ENCODE measurements at places on chromosomes 2 and 18. TPM values are rescaled to one million over a fixed set of nuclear protein-coding genes. Genes with fewer than 3 reads are reported as not detected.

GRCh38 chr2:36675579-36676282, 20.8 kb upstream of the VIT start:
- no peak for DNase-seq

DNA sequence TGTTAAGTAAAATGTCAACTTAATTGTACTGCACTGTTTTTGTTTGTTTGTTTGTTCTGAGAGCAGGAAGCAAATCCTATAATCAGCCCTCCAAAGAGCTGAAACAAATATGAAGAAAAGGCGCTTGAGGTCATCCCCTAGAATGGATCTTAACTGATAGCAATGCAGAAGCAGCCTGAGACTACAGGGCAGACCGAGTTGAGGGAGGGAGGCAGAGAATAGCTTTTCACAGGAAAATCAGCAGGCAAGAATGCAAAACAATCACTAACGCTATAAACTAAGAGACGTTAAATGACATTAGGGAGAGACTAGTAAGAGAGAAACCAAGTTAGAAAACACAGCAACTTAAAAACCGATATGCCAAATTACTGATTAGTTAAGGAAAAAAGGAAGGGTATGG, 37.2 kb downstream of the GALNT1 start:
- no peak for DNase-seq

GRCh38 chr2:40352041-40352702, 99.7 kb downstream of the SLC8A1 start:
- DNase-seq, result no peak

DNA sequence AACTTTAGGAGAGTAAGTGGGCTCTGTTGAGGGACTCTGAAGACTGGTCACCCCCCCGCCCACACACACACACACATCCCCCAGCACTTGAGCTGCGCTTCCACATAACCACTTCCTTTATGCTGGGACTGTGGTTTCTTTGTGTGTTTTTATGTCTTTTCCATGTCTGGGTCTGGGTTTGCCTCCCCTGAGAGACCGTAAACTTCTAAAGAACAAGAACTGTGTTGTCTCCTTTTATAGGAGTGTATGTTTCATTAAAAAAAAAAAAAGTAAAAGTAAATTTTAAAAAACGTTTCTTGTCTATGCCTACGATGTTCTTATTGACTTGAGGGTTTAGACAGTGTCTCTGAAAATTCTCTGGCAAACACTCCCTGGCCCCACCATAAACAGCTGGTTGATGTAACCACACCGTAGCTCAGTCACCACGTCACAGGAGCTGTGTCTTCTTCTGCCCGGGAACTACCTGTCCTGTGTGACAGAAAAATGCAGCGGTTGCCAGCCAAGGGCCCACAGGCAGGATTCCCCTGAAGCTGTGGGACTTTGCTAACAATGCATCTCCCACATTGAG, 68.0 kb downstream of the KLHL29 start:
- no peak for DNase-seq

- DNase-seq, result no peak
Observed at GRCh38 chr2:95022309-95023221, 2.9 kb upstream of the MAL start.

- DNase-seq, result no peak
Observed at GRCh38 chr2:71618327-71619113, 165.2 kb downstream of the DYSF start.

The GALR1 gene
- under 0.01 TPM for total RNA-seq

DNA sequence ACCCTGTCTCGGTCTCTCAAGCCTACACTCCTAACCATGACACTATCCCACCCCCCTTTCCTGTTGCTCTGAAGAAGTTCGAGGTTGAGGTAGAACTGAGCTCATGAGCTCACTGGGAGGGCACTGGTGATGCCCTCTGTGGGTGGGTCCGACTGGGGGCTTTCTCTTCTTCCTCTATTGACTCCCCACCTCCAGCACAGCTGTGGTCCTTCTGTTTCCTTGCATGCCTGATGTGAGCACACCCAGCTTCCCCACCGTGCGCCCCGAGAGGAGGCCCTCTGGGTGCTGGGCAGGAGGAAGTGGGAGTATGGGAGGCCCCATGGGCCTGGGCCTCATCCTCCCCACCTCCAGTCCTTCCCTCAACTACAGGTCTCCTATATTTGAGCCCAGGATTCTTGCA, 20.9 kb downstream of the SPEG start:
- DNase-seq, result no peak

- DNase-seq, result no peak
Observed at GRCh38 chr2:234373060-234373459, 123.8 kb downstream of the ARL4C start.

DNA sequence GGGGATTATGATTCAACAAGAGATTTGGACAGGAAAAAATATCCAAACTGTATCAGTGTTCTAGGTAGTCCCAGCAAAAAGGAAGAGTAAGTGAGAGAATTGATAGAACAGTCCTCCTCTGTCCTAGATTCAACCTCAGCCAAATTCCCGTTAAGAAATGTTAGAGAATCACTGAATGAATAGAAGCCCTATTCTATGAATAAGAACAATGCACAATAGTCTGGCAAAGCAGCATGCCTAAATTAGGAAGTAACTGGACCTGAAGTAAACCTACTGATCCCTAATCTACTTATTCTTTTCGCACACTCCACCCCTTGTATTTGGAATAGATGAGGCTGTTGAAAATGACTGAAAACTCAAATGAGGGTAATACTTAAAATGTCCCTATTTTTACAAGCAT, 1665.5 kb downstream of the LRP1B start:
- DNase-seq, result no peak

DNA sequence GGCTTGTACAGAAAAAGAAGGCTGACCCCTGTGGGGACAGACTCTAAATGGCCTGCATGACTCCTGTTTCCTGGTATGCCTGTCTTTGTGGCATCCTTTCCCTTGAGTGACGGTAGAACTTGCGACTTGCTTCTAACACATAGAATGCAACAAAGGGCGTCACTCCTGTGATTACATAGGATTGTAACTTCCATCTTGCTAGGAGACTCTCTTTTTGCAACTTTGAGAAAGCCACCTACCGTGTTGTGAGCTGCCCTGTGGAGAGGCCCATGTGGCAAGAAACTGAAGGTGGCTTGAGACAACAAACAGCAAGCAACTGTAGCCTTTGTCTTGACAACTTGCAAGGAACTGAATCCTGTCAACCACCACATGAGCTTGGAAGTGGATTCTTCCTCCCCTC, 46.5 kb downstream of the THNSL2 start:
- DNase-seq, result peak; percentile 26

DNA sequence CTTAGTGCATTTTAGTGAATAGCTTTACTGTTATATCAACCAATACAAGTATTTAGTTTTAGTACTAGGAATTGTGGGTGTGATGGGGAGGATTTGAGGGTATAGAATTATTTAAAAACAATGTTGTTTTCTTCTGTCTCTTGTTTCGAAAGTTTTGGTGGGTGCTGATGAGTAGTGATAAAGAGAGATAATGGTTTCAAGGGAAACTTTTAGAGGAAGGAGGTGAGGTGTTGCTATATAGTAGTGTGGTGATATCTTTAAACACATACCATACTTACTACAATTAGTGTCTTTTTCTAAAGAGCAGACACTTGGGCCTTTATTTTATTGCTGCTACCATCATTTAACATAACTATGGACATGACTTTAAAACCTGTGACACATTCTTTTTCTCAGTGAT, 10.5 kb downstream of the IMPACT start:
- no peak for DNase-seq

The VAMP8 gene
- 29.7 TPM for total RNA-seq

The POMC gene
- 2.2 TPM for total RNA-seq
